NCI-H2227 treated with DMSO at 0.1 percent for 48 hours (cell line): ENCODE measurements at places on chromosomes 12 and 14.

GRCh38 chr14:78022059-78022458 is 148.1 kb upstream of the NRXN3 start:
- DNase-seq = peak; percentile 5

DNA sequence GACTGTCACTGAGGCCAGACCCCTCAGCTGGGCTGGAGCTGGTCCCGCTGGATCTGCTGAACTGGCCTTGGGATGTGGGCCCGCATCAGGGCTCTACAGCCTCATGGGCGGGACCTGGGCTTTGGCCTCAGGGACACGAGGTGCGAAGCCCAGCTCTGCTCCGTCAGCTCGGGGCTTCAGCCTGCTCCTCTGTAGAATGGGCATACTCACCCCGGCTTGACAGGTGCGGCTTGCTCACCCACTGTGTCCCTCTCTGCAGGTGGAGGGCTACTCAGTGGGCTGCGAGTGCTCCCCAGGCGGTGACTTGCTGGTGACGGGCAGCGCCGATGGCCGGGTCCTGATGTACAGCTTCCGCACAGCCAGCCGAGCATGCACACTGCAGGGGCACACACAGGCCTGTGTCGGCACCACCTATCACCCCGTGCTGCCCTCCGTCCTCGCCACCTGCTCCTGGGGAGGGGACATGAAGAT is 57.6 kb downstream of the BEGAIN start:
- DNase-seq = no peak

DNA sequence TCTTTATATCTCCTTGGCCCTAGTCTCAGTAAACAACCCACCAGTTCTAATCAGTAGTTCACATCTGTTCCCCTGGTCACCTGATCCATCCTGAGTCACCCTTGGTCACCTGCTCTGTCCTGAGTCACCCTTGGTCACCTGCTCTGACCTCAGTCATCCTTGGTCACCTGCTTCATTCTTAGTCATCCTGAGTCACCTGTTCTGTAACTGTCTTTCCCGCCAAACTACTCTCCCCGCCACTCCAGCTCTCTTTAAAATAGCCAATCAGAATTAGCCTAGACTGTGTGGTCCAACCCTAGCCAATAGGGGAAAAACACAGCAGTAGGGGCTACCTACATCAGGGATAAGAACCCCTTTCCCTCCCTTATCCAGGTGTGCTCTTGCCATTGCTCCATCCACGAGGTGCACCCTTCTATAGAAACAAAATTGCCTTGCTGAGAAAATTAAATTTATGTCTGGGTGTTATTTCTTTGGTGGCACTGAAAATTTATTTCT is 245.4 kb upstream of the DIO3 start:
- DNase-seq = no peak

DNA sequence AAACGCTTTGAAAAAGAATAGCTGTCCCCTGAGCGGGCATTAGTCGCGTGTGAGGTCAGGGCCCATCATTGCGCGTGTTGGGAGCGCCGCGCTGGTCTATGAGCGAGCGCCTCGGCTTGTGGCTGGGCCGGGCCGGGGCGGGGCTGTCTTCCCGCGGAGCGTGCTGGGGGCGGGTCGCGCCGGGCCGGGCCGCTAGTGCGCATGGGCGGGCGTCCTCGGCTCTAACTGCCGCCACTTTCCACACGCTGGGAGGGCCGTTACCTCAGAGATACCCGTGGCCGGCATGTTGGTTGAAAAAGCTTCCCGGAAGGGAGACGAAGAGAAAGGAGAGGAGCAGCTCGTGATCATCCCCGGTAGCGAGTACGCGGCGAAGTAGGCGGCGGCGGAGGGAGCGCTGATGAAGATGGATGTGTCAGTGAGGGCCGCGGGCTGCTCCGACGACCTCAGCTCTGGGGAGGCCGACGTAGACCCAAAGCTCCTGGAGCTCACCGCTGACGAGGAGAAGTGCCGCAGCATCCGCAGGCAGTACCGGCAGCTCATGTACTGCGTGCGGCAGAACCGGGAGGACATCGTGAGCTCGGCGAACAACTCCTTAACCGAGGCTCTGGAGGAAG is at the start of gene EID3:
Gene EID3, plus strand, starts transcription at position 202 of the 614 bp plus-strand sequence. Its CDS starts 196 bp downstream, at position 398.
- DNase-seq = peak; percentile 95

GRCh38 chr12:127106041-127106440 is 1160.9 kb upstream of the TMEM132C start:
- DNase-seq = no peak

- DNase-seq = peak; percentile 51
Measured at GRCh38 chr12:132411457-132411856, 78.5 kb upstream of the FBRSL1 start.

- DNase-seq = no peak
Measured at GRCh38 chr12:20040831-20041230, 327.5 kb upstream of the PDE3A start.

GRCh38 chr12:6958609-6959057 is 7.5 kb downstream of the PTPN6 start:
- no peak for DNase-seq

GRCh38 chr14:63205866-63206265 is 1.6 kb downstream of the RHOJ start:
- no peak for DNase-seq

DNA sequence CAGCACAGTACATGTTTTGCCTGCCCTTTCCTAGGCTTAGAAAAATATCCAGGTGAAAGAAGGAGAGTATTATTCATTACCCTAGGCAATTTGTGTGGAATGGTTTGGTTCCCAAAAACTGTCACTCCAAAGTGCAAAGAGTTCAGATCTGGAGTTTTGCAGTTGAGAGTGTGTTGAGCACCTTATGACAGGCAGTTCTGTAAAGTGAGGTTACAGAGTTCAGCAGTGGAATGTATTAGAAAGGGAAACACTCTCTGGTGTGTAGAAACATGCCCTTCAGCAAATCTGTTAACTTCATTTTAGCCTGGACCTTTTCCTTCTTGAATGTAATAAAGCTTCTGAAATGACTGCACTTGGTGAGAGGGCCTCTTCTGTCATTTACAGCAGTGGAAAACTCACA is 154.0 kb upstream of the SSTR1 start:
- DNase-seq = no peak

DNA sequence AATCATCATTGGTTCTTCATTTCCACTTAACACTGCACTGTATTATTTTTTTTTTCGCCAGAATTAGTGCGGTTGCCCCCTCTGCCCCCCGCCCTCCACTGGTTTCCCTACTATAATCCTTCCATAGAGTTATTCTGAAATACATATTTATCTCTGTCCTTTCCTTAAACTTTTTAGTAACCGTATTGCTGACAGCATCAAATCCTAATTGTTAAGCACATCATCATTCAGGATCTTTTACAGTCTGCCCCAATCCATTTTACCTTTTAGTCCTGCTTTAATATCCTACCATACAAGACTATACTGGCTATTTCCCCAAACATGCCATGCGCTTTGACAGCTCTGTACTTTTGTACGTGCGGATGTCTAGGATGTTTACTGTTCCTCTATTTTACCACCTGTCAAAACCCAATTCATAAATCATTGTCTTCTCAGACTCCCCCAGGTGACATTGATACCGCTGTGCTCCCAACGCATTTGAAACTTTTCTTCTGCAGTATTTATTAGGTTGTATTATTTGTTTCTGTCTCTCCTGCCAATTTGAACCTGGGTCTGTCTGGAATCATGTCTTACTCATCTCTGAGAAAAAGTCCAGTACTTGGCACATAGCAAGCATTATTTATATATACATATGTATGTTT is 1.0 kb downstream of the FGFR1OP2 start:
- DNase-seq = no peak

DNA sequence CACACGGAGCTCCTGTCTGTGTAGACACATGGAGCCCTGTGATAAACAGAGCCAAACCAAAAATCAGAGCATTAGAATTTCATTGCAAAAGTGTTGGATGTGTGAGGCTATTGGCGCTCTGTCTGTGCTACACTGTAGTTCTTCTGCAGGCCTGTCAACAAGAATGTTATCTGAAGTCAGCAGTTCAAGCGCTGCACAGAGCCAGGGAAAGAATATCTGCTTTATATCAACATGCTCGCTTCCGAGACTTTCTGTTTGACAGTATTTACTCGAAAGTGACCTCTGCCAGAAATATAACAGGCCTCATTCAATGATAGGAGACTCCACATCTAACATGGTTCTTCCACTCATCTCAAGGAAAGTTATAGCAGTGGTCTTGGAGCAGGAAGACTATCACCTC is 118.3 kb downstream of the CCER1 start:
- no peak for DNase-seq

- peak; percentile 83 for DNase-seq
Measured at GRCh38 chr14:104078031-104078455, 7.5 kb upstream of the ASPG start.

GRCh38 chr14:55731881-55732498 is 152.0 kb downstream of the KTN1 start:
- peak; percentile 5 for DNase-seq

GRCh38 chr14:35430459-35431199 is 26.1 kb upstream of the NFKBIA start:
- DNase-seq = no peak

- DNase-seq = no peak
Measured at GRCh38 chr12:100755186-100755585, 39.4 kb upstream of the ANO4 start.
